Thyroid gland (tissue), 4 donors: ENCODE measurements at places on chromosomes 6 and 20.

DNA sequence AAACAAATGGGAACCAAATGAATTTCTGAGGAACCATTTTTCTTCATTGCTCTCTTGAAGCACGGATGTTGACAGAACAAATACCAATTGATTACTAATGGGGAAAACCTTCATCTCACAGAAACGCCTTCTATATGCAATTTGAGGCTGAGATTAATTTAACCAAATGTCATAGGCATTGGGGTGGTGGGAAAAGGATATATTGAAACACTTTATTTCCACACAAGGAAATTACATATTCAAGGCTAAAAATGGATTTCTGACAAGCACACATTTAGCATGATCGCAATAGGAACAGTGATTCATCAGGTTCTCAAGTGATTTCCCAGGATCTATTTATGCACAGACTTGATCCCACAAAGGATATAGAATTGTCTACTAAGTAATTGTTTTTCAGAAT, 88.9 kb downstream of the COL12A1 start:
- H3K27ac ChIP-seq = no peak overlapping the region
- no peak overlapping the region for H3K4me3 ChIP-seq

GRCh38 chr6:127078669-127079068, 39.8 kb upstream of the RSPO3 start:
- H3K4me1 ChIP-seq = no peaks in the 10 kb centered on the region
- no peaks in the 10 kb centered on the region for H3K27me3 ChIP-seq
- DNase-seq = no peak
- H3K36me3 ChIP-seq = no peaks in the 10 kb centered on the region
- no peak overlapping the region for H3K27ac ChIP-seq
- no peak overlapping the region for H3K4me3 ChIP-seq

DNA sequence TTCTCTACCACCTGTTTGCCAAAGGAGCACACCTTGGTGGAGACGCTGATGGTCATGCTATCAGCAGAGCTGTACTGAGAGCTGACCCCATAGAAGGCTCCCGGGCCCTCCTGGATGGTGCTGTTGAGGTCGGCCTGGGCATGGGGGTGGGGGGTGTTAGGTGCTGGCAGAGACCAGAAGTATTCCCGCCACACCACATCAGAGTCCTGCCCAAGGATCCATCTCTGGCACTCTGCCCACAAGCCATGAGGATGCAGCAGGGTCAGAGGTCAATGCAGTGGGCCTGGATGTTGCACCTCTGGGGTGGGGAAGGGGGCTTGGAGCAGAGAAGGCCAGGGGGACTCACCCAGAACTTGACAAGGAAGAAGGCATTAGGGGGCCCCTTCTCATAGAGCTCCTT, 7.4 kb downstream of the RPL10A start:
- no peak overlapping the region for H3K27ac ChIP-seq
- H3K27me3 ChIP-seq = no peaks in the 10 kb centered on the region
- peaks cover 15% of the 10 kb centered on the region for H3K36me3 ChIP-seq
- no peak for DNase-seq

- no peak overlapping the region for H3K27ac ChIP-seq
- no peak for DNase-seq
- H3K4me1 ChIP-seq = peaks cover 16% of the 10 kb centered on the region
- peaks cover 23% of the 10 kb centered on the region for H3K27me3 ChIP-seq
- no peaks in the 10 kb centered on the region for H3K36me3 ChIP-seq
Observed at GRCh38 chr20:38735172-38735571, 10.9 kb downstream of the SLC32A1 start.

- H3K36me3 ChIP-seq = no peaks in the 10 kb centered on the region
- H3K27ac ChIP-seq = no peak overlapping the region
- no peak for DNase-seq
- H3K4me3 ChIP-seq = no peak overlapping the region
- H3K27me3 ChIP-seq = no peaks in the 10 kb centered on the region
Observed at GRCh38 chr20:32078791-32079190, 26.7 kb downstream of the HCK start.

DNA sequence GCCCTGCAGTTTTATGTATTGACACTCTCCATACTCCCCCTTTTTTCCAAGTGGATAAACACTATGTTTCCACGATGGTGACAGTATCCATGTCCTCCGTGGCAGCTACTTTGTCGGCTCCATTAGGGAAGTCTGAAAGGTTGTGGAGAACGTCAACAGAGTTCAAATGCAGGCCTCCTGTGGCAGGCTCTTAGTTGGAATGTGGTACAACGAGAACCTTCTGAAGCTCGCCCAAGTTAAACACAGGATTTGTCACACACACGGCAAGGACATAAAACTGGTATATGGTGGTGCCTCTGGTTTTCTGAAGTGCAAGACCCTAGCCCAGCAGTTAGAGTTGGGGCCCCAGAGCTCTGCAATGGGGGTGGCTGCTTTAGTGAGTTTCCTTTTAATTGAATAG, 187.0 kb upstream of the TAB2 start:
- no peaks in the 10 kb centered on the region for H3K36me3 ChIP-seq
- H3K27me3 ChIP-seq = no peaks in the 10 kb centered on the region
- peak overlapping the region; percentile 9 for H3K27ac ChIP-seq
- no peak for DNase-seq
- H3K4me3 ChIP-seq = no peak overlapping the region

DNA sequence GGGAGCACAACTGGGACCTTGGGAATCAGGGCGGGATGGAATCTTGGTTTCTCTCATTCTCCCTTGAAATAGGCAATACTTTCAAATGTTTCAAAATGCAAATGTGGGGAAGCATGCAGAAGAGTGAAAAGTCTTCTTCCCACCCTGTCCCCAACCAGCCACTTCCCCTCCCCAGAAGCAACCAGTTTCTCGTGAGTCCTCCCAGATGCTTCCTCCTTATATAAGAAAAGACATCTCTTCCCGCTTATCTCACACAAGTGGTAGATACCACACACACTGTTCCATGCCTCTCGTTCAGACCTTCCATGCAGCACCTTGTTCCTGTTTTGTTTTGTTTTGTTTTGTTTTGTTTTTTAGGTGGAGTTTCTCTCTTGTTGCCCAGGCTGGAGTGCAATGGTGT, 25.1 kb downstream of the HCK start:
- no peaks in the 10 kb centered on the region for H3K4me1 ChIP-seq
- DNase-seq = no peak
- H3K36me3 ChIP-seq = no peaks in the 10 kb centered on the region

DNA sequence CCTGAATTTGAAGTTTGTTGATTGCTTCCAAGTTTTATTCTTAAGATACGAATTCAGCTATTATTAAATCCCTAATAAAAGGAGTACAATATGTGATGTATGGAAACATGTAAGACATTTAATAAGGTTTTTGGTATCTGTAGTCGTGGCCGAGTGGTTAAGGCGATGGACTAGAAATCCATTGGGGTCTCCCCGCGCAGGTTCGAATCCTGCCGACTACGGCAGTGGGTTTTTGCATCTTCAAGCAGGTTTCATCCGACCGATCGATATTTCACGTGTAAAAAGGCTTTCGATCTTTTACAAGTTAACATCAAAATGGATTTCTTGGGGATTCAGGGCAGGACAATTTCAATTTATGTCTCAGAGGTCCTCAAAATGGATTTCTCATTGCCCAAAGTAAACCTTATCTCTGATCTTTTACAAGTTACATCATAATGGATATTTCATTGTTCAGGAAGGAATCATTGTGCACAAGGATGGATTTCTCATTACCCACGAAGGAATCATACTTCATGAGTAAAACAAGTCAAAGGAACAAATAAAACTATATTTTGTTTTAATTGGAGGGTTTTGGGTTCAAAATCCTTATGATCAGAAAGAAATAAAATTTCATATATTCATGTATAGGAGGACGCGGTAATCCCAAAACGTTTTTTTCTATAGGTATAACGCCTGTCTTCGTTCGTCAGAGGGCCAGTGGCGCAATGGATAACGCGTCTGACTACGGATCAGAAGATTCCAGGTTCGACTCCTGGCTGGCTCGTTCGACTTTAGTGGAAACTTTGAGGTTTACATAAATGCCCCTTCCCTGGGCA, 37.3 kb upstream of the BTN3A2 start:
- H3K36me3 ChIP-seq = no peaks in the 10 kb centered on the region
- H3K4me1 ChIP-seq = no peaks in the 10 kb centered on the region
- DNase-seq = no peak
- no peak overlapping the region for H3K4me3 ChIP-seq
- H3K27ac ChIP-seq = no peak overlapping the region

GRCh38 chr20:44491635-44492395, 16.1 kb downstream of the TTPAL start:
- peak; percentile 22 for DNase-seq
- H3K4me1 ChIP-seq = peaks cover 32% of the 10 kb centered on the region
- no peak overlapping the region for H3K4me3 ChIP-seq
- peak overlapping the region; percentile 29 for H3K27ac ChIP-seq
- H3K27me3 ChIP-seq = no peaks in the 10 kb centered on the region

- H3K4me3 ChIP-seq = no peak overlapping the region
- DNase-seq = peak; percentile 29
Observed at GRCh38 chr6:33428224-33428965, 8.5 kb downstream of the SYNGAP1 start.

- no peaks in the 10 kb centered on the region for H3K4me1 ChIP-seq
- no peak overlapping the region for H3K4me3 ChIP-seq
- no peak for DNase-seq
- no peaks in the 10 kb centered on the region for H3K27me3 ChIP-seq
Observed at GRCh38 chr6:70821751-70822150, 135.1 kb downstream of the B3GAT2 start.

- no peaks in the 10 kb centered on the region for H3K4me1 ChIP-seq
- no peak overlapping the region for H3K27ac ChIP-seq
- H3K4me3 ChIP-seq = no peak overlapping the region
- no peaks in the 10 kb centered on the region for H3K27me3 ChIP-seq
- DNase-seq = no peak
Observed at GRCh38 chr6:155770313-155770712, 314.7 kb upstream of the NOX3 start.
